ENCODE measurements at places on chromosomes 4 and X.

- DNase-seq, result no peak
These were observed 121.3 kb downstream of the PPARGC1A start for GRCh38 chr4:23768541-23768940.

- peak; percentile 27 for DNase-seq
These were observed 101.0 kb downstream of the ATP11C start for GRCh38 chrX:139831675-139832456.

GRCh38 chr4:167964766-167965373, 127.5 kb upstream of the ANXA10 start:
- no peak for DNase-seq

DNA sequence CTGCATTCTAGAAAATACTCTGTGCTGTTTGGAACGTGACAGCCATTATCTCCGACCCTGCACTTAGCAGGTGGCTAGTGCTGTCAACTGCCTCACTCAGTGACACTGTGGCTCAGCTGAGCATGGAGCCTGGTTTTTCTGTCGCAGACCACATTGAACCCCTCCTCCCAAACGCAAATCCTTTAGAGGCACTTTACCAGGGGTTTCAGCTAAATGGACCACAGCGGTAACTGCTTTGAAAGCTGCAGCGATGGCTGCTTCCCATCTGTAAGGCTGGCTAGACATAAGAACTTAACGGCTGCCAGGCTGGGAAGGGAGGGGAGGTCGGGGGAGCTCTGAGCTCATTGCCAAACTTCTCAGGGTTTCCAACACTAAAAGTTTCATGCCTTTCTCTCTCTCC, 8.1 kb downstream of the SLC34A2 start:
- no peak for DNase-seq

DNA sequence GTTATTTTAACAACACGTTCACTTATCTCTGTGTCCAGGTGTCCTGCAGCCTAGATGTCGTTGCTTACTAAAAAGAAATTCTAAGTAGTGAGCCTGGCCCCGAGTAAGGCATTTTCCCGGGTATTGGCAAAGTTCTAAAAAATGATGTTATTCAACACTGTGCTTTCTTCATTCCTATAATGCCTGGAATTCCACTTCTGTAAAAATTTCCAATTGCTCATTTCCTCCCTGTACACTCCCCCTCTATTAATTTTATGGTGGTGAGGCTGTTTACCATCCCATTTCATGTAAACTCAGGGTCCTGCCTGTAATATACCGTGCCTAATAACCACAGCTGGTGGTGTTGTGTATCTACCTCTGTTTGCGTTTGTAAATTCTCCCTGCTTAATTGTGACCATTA, 14.2 kb downstream of the BST1 start:
- peak; percentile 38 for DNase-seq

DNA sequence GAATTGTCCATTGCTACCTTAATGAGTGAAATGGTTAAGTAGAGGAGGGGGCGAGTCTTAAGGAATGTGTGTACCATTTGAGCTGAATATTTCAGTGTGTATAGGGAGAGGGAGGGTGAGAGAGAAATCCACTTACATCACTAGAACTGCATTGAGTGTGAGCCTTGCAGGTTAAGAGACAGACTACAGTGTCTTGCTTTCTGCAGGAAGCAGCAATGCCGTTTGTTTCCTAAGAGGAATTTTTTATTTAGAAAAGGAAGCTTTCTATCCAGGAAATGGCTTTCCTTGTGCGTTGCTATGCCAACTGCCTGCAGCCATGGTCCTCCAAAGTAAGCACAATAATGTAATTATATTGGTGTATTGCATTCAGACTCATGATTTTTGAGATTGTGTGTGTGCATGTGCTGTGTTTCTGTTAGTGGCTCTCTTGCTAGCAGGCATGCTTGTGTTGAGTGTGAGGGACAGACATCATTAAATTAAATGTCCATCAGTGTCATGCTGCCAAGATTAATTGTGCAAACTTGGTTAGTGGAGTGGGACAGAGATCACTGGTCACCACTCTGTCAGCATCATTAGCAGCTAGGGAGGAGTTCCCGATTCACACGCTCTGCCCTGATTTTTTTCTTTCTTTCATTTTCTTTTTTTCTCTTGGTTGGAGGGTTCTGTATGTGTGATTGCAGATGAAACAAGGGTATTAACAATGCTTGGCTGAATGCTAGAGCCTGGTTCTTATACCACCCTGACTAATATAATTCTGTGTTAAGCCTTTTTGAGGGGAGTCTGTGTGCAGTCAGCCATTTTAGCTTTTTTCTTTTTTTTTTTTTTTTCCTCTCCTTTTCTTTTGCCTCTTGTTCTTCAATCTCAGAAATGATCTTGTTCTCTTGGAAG, 164.3 kb downstream of the RAPGEF2 start:
- no peak for DNase-seq

GRCh38 chr4:24244663-24245490, 339.5 kb downstream of the DHX15 start:
- no peak for DNase-seq

DNA sequence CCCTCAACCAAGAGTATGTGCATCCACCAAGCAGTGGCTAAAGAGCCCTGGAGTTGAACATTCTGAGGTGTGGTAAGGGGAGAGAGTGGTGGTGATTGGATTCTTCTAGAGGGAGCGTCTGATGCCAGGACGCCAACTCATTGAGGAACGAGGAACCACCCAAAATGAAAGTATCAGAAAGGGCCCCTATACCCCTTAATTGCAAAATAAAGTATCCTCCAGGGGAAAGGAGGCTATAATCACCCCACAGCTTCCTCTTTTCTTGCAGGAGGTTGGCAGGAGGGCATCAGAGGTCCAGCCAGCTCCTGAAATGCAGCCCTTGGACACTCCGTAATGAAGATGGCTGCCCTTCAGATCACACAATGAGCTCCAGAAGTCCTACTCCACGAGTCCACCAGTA, 5.3 kb upstream of the KIAA1210 start:
- DNase-seq, result no peak

- no peak for DNase-seq
These were observed 17.9 kb downstream of the SMIM14 start for GRCh38 chr4:39620551-39621313.

GRCh38 chrX:74251006-74251930, 52.7 kb upstream of the ZCCHC13 start:
- no peak for DNase-seq

GRCh38 chr4:76984788-76985211, 35.2 kb downstream of the SEPTIN11 start:
- peak; percentile 64 for DNase-seq

DNA sequence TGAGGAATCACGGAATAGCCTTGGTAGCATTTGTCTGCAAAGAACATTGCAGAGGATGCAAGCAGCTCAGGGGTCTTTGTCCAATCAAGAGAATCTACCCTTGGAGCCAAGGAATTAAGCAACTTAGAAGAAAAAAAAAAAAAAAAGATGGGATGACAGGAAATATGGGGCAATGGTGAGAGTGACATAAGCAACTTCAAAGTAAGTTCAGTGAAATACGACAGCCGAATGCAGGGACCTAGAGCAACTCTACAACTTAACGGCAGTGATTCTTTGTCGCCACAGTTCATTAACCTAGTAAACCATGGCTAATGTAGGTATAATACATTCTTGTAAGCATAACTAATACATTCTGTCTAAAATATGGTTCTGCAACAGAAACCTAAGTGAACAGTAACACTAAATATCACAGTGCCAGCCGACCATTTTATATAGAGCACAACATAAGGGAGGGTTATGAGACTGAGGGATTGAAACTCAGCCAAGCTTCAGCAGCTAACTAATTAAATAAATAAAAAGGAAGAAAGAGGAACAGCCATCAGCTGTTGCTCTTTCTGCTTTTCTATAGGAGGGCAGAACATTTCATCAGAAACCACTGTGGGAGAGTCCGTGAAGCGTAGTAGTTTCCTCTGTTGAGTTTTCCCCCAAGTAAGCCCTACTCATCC, 74.7 kb downstream of the PPARGC1A start:
- no peak for DNase-seq

DNA sequence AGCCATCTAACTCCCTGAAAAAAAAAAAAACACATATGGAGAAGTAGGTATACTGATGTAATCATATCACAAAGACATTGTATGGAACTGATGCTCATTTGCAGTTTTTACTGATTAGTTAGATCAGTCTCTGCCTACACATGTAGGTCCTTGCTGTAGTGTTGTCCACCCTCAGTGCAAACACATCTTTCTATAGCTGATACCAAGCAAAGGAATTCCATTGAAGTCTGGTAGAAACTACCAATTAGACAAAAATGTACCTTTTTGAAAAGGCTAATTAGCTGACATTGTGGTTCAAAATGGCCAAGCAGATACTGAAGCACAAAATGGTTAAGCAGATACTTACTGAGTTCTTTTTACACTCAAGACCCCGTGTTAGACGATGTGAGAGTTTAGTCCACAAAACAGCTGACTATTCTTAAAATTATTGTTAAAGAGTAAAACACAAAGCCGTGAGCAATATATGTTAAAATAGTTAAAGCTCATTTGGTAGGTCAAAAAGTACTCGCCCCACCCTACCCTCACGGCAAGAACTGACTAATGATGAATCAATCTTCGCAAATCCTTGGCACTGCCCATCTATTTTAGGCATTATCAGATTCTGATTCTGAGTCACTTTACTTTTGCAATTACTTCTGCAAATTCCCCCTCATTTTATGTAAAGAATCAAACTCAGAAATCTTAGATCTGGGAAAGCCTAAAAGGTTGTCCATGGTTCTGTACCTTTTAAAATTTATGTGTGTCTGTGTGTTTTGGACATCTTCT, 40.4 kb downstream of the COL4A6 start:
- no peak for DNase-seq

DNA sequence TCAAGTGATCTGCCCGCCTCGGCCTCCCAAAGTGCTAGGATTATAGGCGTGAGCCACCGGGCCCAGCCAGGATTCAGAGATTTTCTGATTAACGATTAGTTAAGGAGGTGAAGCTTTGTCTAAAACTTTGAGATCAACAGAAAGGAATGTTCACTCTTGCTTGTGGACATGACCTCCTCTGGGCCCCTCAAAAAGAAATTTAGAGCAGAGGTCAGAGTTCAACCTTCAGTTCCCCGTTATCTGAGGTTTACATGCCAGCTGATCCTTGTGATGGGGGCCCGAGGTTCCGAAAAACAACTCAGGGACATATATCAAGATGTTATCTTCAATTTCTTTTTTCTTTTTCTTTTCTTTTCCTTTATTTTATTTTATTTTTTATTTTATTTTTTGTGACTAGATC, 54.6 kb downstream of the DDX3X start:
- no peak for DNase-seq

Measured in hepatic stellate cell (primary cell).